GM13976 (cell line): ENCODE measurements at places on chromosomes 7 and 10.

- no peak for DNase-seq
Measured at GRCh38 chr7:3757059-3757458, 456.0 kb downstream of the SDK1 start.

DNA sequence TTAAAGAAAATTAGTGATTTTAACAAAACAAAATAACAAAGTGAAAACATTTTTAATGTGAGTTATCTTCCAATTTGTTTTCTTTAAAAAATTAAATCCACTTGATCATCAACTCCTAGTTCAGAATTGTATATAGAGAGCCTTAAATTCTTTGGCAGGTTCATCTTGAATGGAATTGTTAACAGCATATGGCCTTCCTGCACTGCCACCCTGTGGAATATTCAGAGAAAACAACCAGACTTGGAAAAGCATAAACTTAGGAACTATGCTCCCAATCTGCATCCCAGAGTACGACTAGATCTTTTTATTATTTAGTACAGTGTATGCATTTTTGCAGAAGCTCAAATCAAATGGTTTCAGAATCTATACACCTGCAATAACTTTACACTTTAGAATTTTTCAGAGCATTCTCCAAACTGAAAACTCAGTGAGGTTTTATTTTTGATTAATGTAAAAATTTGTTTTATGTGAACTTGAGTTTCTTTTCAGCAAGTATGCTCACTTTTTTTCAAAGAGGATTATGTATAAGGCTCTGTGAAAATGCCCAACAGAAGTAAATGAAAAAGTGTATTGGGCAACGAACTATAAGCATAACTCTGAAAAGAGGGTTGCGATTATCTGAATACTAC is 44.9 kb upstream of the ANK3 start:
- DNase-seq, result peak; percentile 36

DNA sequence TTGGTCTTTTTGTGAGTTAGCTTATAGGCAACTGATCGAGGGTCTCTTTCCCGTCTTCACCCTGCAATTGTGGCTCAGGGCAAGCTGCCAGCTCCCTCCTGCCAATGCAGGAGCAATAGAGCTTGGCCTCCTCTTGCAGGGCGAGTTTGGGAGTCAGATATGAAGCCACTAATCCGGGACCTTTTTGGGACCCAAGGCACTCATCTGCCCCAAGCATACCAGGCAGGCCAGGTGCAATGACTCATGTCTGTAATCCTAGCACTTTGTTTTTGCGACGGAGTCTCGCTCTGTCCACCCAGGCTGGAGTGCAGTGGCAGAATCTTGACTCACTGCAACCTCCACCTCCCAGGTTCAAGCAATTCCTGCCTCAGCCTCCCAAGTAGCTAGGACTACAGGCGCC is 21.1 kb downstream of the LIMK1 start:
- no peak for DNase-seq

- no peak for DNase-seq
Measured at GRCh38 chr10:76665029-76665428, 972.6 kb downstream of the KCNMA1 start.

GRCh38 chr7:4951903-4952636 is 6.9 kb downstream of the MMD2 start:
- peak; percentile 81 for DNase-seq

DNA sequence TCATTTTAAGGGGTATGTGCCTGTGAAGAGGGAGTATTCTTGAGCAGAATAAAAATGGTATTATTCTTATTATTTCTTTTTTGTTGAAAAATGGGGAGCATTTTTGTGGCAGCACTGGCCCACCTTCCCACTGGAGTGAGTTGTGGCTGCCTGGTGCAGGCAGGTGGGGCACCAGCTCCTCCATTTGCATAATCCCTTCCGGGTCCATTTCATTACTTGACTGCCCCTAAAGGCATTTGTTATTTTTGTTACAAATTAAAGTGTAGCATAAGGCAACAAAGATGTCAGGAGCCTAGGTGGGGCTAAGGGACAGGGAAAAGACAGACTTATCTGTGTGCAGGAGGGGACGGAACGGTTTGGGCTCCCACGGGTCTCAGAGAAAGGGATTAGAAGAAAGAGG is 26.8 kb downstream of the GOLGA7B start:
- no peak for DNase-seq

DNA sequence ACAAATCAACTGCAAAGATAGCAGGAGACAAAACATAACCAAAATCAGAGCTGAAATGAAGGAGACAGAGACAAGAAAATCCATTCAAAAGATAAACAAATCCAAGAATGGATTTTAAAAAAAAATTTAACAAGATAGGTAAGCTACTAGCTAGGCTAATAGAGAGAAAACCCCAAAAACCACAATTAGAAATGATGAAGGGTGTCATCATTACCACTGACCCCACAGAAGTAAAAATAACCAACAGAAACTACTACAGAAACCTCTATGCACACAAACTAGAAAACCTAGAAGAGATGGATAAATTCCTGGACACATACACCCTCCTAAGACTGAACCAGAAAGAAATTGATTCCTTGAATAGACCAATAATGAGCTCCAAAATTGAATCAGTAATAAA is 117.6 kb downstream of the DNAJC1 start:
- DNase-seq, result no peak

GRCh38 chr10:94591461-94592205 is 46.0 kb downstream of the HELLS start:
- peak; percentile 41 for DNase-seq

DNA sequence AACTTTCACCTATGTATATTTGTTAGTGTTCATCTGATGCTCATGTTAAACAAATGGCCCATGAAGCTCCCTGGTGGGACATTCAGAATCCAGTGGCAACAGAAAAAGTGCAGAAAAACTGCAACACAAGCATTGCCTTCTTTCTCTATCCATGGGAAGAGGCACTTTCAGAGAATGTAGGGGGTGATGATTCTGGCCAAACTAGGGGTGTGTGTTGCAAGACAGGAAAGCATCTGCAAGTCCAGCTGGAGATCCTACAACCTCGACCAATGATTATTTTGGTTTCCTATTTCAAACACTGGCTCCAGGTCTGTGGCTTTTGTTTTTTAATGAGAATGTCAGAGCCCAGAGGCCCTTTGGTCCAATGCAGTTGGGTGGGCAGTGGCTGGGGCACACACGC is 198.7 kb downstream of the CXCL12 start:
- DNase-seq, result no peak

DNA sequence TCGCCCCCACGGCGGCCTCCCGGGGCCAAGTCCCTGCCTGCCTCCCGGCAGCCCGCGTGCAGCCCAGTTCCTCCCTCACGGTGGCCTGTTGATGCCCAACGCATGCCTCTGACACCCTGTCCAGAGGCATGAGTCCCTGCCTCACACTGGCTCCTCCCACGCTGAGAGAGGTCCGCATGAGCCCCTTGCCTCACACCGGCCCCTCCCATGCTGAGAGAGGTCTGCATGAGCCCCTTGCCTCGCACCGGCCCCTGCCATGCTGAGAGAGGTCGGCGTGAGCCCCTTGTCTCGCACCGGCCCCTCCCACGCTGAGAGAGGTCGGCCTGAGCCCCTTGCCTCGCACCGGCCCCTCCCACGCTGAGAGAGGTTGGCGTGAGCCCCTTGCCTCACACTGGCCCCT is 59.9 kb downstream of the CCDC201 start:
- no peak for DNase-seq

DNA sequence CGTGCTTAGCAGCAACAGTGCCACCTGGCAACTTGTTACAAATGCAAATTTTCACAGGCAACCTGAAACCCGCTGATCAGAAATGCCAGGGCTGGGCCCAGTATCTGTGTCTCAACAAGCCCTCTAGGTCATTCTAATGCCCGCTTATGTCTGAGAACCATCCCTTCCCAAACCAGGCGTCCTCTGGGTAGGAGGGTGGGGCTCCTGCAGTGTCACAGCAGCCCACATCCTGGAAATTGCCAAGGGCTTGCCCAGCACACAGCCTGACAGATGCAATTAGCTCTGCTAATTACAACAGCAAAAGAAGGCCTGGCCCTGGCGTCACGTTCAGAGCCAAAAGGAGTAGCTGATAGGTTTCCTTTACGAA is 15.9 kb downstream of the ITPRIP start:
- DNase-seq, result no peak

DNA sequence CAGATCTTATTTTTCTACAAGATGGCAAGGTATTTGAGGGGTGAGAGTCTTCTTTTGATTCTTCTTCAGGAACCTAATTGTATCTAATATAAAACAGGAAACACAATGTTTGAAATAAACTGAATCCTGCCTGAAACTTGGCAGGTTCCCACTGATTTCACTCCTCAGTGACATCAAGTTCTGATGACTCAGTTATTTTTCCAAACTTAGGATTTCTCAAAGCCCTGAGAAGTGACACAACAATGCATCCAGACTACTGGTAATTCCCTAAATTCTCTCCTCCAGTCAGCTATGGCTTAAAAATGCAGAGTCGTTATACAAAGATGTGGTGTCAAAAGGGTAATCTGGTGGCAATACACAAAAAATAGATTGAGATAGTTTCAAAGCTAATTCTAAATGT is 80.9 kb downstream of the ABLIM1 start:
- DNase-seq, result no peak

- peak; percentile 36 for DNase-seq
Measured at GRCh38 chr7:141884539-141885225, 31.5 kb upstream of the OR9A4 start.

DNA sequence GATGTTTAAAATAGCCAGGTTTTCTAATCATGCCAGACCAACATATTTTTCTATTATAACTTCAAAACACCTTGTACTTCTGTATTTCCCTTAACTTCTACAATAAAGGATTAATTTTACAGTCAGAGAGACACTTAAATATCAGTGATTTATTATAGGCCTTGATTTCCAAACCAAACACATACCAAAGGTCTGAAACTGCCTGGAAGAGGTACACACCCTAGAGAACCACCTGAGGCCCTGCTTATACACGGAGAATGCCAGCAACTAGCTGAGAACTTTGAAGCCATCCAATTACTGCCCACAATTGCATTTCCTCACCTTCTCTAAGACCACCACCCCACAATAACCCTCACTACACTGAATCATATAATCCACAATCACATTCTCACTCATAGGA is 4.9 kb downstream of the CCDC6 start:
- DNase-seq, result no peak

DNA sequence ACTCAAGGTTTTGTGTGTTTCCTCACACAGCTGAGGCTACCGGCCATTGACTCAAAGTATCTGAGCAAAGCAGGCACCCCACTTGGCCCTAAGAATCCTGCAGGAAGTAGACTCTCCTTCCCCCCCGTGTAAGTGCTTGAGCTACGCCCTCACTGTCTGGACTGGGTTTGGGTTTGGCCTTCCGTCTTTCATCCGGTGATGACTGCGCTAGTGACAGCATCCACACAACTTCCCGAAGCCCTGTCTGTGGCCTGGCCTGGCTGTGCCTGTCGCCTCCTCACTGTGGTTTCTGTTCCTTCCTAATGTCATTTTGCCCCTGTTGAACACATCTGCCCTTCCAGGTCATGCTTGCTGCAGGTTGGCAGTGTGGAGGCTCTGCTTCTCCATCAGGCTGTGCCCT is 14.5 kb downstream of the C7orf57 start:
- no peak for DNase-seq

GRCh38 chr7:96136600-96137239 is 185.2 kb downstream of the SLC25A13 start:
- DNase-seq, result no peak

DNA sequence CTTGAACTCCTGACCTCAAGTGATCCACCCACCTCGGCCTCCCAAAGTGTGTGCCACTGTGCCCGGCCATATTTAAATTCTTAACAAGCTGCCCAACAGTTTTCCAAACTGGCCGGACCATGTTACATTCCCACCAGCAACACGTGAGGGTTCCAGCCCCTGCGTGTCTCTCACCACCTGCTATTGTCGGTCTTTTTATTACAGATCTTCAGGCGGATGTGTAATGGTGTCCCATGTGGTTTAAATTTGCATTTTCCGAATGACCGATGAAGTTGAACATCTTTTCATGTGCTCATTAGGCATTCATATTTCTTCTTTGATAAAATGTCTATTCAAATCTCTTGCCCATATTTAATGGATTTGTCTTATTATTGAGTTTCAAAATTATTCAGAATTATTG is 11.5 kb downstream of the ELFN1 start:
- DNase-seq, result peak; percentile 12

DNA sequence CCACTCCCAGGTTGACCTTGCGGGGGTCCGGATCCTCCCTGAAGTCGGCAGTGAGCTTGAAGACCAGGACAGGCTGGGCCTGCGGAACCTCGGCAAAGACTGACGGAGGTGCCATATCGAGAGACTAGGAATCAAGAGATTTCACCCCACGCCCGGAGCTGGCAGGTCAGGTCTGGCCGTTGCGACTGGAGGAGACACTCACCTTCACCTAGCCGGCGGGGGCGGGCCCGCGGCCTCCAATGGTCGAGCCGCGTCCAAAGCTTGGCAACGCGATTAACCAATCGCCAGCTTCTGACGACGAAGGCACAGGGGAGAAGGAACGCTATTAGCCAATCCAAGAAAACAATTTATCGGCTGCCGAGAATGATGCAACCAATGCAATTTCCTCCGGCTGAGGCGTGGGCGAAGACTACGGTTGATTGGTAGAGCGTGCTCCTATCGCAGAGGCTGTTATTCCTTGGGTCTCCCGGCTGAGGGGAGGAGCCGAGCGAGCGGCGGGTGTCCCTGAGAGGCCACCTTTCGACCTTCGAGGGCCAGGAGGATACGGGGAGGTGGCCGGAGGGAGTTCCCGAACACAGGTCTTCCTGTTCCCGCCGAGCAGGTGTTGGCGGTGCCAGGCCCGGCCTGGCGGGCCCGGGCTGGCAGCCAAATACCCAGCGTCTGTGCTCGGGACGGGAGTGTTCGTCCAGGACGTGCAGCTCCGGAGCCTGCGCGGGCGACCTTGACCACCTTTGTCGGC is at the start of gene GOT1:
TSS of gene GOT1 (minus strand) at position 174 of the 739 bp plus-strand sequence. CDS start at position 115, 59 bp downstream.
- DNase-seq, result peak; percentile 99

GRCh38 chr10:46326971-46327370 is 40.2 kb downstream of the ANTXRL start:
- no peak for DNase-seq

GRCh38 chr7:151351967-151352366 is 10.4 kb downstream of the NUB1 start:
- DNase-seq, result peak; percentile 54

GRCh38 chr10:102650655-102651454 is 6.6 kb downstream of the TRIM8 start:
- peak; percentile 60 for DNase-seq

DNA sequence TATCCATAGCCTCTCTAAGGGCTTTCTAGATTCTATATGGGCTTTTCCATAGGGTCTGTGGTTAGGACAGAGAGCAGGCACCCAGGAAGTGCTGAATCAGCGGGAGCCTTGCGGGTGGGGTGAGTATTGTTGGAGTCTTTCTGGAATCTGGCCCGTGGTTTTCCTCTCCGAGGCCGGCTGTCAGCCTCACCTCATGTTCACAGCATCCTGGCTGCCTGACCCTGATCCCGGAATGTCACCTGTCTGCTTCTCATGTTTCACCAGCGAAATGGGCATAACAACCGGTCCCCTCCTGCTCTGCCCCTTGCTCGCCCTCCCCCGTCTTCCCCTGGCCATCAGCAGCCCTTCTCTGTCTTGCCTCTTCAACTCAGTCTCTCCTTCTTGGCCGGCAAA is 36.5 kb downstream of the DDIT4 start:
- no peak for DNase-seq

DNA sequence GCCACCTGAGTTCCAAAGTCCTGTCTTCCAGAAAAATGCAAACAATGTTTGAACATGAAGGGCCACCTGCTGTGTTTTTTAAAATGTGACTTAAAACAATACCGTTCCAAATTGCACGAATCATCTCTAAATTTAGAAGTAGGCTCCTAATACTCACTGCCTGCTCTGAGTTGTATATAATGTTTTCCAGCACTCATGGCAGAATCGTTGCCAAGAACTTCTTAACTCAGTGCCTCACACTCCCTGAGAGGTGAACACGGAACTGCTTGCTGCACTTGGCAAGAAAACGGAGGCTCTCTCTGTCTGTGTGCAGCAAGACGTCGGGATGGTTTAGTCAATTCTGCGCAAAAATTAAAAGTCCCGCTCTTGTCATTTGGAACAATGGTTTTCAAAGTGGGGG is 757.3 kb upstream of the AUTS2 start:
- no peak for DNase-seq
